ENCODE measurements at places on chromosomes 1 and 21.

GRCh38 chr1:244759158-244759557 lies 76.3 kb upstream of the COX20 start:
- DNase-seq = no peak

DNA sequence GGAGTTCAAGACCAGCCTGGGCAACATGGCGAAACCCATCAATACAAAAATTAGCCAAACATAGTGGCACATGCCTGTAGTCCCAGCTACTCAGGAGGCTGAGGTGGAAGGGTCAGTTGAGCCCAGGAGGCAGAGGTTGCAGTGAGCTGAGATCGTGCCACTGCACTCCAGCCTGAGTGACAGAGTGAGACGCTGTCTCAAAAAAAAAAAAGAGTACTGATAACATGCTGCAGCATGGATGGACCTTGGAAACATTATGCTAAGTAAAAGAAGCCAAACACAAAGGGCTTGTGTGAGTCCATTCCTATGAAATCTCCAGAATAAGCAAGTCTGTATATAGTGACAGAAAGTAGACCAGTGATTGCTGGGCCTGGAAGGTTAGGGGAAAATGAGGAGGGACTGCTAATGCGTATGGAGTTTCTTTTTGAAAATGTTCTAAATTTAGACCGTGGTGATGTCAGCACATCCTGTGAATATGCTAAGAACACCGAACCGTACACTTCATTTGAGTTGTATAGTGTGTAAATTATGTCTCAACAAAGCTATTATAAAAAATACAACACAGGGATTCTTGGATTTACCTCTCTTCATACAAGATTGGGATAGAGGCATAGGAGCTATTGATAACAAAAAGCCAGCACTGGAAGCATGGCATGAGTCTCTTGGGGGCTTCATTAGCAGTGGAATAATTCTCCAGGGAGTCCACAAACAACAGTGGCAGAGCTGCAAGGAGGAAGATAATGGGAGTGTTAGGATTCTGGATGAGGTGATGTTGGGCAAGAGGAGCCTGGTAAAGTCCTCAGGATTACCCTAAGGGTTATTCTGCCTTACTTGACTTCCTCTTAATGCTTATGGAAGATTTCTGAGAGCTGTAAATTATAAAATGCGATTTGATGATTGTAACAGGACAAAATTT lies 73.5 kb downstream of the TTC3 start:
- no peak for DNase-seq

DNA sequence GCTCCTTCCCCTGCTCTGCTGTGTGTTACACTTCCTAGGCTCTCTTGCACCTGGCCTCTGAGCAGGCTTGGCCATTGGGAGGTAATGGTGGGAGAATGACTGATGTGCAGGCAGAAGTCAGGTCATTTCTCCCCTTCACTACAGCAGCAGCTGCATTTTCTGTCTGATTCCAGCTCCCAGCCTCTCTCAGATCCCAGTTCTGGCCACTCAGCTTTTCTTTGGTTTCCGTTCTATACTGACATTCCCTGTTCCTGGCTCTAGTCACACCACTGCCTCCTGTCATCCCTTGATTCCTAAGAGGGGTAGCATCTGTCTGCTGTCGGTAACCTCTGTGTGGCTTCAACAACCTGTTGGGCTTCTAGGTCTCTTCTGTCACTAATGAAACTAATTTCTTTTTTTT lies 127.7 kb upstream of the HOOK1 start:
- no peak for DNase-seq

GRCh38 chr1:177383715-177384114 lies 213.0 kb downstream of the BRINP2 start:
- no peak for DNase-seq

DNA sequence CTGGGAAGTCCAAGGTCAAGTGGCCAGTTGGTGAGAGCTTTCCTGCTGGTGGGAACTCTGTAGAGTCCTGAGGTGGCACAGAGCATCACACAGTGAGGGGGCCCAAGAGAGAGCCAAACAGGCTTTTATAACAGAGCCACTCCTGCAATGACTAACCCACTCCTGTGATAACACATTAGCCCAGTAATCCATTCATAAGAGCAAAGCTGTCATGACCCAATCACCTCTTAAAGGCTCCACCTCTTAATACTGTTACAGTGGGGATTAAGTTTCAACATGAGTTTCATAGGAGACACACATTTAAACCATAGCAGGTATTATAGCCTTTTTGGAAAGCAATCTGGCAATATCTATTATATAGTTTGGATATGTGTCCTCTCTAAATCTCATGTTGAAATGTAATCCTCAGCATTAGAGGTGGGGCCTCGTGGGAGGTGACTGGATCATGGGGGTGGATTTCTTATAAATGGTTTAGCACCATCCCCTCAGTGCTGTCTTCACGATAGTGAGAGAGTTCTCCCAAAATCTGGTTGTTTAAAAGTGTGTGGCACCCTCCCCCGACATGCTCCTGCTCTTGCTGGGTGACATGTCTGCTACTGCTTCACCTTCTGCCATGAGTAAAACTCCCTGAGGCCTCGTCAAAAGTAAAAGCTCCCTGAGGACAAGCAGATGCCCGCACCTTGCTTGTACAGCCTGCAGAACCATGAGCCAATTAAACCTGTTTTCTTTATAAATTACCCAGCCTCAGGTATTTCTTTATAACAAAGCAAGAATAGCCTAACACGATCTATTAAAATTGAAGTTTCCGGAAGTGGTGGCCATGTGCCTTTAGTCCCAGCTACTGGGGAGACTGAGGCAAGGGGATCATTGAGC lies 64.5 kb downstream of the CD58 start:
- DNase-seq = no peak

- DNase-seq = no peak
Observed at GRCh38 chr21:45634511-45635183, 8.9 kb upstream of the PCBP3 start.

DNA sequence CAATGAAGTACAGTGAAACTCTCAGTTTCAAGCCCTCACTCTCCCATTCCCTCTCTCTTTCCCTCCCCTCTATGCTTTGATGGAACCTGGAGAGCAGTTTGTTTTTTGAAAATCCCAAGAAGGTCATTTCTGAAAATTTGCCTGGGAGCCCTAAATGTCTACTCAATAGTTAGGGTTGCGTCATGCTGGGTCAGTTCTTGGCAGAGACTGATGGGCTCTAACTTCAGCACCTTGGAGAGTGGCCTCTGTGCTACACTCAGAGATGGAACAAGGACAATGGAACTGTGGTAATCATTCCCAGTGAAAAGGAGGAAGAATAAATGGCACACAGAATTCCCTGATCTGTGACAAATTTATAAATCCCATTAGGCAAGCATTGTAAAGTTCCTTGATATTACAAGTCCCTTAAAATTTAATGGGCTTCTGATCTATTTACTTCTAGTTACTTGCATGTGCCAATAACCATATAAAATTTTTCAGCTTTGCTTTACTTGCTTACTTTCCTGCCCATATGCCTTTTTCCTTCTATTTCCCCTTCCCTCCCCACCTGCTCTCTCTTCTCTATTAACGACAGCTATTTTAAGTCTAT lies 182.9 kb upstream of the KCND3 start:
- peak; percentile 32 for DNase-seq

Data from ELF-1 (cell line).